Trophoblast cell (in vitro differentiated cells and primary cell): ENCODE measurements at places on chromosomes 11 and 22.

DNA sequence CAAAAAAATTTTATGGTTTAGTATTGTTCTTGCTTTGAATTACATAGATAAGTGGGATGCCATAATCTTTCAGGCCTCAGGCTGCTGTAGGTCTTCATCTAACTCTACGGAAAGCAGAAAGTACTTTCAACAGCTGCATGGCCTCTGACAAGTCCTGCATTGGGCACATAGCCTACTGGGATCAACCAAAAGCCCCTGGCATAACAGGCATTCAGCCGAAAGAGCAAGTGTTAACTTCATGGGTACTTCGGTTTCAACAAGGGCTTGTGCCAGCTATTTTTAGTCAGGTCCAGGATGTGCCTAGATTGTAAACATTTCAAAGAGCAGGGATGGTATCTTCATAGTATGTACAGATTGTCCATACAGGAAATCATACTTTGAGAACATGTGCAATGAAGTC is 3.1 kb downstream of the SLN start:
- DNase-seq, result no peak

GRCh38 chr22:29030618-29031226 is 30.9 kb downstream of the C22orf31 start:
- peak; percentile 28 for DNase-seq

GRCh38 chr22:19891317-19892256 is 36.9 kb upstream of the GNB1L start:
- peak; percentile 95 for DNase-seq

DNA sequence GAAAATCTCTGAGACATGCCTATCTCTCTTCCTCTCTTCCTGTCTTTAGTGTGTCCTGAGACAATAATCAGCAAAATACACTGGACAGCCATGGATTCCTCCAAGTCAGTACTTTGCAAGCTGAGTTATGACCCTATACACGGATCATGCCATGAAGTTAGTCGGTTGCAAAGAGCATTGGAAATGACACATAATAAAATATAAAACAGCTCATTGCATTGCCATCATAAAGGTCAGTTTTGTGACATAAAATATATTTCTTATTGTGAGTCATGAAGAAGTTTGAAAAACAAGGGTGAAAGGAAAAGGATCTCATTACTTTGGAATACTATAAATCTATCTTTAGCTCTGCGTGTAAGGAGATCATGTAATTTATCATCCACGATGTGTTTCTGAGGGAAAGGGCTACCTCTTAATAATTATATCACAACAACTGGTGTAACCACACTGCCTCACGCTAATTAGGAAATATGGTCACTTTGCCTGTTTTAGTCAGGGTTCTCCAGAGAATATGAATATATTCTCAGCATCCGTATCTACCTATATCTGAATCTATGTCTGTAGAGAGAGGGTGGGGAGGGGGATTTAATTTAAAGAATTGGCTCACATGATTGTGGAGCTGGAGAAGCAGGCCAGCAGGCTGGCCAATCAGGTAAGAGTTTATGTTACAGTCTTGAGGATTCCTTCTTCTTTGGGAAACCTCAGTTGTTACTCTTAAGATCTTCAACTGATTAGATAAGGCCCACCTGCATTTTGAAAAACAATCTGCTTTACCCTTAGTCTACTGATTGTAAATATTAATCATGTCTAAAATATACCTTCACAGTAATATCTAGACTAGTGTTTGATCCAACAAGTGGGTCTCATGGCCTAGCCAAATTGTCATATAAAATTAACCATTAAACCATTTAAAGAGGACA is 198.8 kb downstream of the FAT3 start:
- DNase-seq, result no peak

- DNase-seq, result no peak
Observed at GRCh38 chr11:109986488-109986887, 106.7 kb upstream of the ZC3H12C start.

DNA sequence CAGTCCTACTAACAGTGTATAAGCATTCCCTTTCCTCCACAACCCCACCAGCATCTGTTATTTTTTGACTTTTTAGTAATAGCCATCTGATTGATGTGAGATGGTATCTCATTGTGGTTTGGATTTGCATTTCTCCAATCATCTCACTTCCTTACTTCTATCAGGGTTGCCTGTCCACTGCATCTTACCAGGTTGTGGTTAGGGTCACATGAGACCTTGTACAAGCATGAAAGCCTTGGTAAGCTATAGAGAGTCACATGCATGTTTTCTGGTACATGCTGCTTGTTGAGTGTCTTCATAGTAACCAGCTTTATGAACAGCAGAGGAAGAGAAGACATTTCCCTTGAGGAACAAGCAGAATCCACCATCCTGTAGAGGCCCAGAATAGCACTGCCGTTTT is 102.9 kb upstream of the PAX6 start:
- no peak for DNase-seq

DNA sequence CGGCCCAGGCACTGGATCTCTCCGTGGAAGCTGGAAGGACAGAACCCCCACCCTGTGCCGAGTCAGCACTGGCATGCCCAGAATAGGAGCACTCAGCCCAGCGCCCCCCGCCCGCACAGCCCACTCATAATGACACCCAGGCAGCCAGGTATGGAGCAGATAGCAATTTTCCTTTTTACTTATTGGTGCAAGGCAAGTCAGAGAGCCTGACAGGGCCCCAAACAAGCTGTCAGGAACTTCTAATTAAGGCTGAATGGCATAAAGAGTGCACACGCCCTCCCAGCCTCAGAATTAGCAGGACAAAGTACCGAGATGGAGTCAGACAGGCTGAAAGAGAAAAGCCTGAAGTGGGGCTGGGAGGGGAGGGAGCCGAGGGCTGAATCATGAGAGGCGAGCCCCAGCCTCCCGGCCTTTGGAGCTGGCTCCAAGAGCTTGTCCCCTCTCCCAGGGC is 76.9 kb downstream of the DSCAML1 start:
- DNase-seq, result no peak

GRCh38 chr22:31938296-31938695 is 6.0 kb upstream of the YWHAH start:
- DNase-seq, result no peak

DNA sequence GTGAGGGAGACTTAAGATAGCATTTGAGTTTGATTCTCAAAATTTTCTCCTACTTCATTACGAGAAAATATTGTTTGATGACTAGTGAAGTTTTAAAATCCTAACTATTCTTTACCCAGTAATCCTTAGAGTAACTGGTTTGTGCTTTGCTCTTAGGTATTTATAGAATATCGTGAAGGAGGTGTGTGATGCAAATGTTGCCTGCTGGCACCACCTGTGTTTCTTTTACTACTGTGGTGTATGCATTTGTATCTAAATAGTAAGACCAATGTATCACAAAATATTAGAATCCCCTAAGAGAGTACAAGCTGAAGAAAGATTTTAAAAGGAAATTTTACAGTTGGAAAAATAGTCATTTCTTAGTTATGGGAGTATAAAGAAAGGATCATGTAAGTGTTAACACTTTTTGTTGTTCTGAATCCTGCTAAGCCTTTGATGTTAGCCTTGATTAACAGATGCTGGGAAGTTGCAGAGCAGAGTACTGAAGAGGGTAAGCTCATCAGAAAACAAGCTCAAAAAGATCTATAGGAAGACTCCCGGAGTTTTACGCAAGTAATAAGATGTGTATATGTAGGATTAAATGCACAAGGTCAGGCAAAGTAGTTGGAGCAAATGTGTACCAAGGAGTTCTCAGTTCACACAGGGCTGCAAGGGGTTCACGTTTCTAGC is 102.2 kb upstream of the SLC6A5 start:
- no peak for DNase-seq

DNA sequence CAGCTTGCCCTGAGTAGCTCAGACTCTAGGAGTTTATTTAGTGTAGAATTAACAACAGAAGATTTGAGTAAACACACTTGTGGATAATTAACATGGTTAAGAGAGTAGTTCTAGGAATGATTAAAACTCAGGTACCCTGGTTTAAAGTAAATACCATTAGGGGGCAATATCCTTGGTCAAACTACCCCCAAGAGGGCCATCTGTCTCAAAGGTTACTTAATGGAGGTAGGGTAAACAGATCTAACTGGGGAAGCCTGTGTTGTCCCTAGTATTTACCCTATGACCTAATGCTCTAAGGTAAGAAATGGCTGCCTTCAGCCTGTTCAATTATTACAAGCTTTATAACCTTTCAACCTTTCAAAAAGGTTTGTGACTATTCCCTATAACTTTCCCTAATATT is 10.6 kb upstream of the GLYATL1 start:
- no peak for DNase-seq

DNA sequence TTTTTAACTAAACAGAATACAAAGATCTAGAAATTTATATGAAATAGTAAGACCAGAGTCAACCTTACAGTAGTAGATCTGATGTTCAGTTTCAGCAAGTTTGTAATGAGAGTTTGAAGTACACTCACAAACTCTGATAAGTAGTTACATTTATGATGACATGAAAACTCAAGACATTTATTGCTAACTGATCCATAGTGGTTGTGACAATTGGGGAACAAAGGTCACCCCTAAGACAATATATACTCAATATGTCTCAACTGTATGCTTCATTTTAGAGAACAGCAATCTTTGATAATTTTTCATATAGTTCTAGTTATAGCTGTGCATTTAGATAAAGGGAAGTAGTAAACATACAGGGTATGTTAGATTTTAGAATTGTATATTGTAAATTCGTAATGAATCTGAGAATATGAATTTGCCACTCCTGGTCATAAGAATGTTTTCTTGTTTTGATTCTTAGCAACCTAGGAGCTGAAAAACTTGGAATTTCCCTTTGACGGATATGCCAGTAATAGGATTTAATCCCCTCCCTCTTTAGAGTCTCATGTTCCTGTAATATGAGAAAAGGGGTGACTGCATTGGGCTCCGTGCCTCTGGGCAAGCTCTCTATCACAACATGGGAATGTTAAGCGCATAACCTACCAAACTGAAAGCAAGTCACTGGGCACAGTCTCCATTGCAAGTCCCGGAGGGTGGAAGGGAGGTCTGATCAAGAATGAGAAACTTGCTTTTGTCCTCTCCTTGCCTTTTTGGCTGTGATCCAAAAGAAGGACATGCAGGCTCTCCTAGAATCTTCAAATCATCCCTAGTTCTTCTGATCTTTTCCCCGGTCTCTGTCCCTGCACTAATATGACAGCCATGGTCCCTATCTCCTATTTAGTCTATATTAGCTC is 11.4 kb downstream of the OR10D3 start:
- no peak for DNase-seq

DNA sequence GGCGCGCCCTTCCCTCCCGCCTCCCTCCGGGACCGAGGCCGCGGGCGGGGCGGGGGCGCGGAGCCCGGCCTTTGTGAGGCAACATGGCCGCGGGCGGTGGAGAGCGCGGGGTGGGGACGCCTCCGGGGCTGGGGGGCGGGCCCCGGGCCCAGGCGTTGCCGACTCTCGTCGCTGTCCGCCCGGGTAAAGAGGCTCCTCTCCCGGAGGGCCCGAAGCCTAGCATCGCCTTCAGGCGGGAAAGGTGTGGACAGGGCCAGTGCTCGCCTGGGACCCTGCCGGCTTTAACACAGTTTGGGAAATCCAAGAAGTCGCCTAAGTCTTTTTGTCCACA is 369 bp downstream of the DGCR8 start:
- peak; percentile 81 for DNase-seq

DNA sequence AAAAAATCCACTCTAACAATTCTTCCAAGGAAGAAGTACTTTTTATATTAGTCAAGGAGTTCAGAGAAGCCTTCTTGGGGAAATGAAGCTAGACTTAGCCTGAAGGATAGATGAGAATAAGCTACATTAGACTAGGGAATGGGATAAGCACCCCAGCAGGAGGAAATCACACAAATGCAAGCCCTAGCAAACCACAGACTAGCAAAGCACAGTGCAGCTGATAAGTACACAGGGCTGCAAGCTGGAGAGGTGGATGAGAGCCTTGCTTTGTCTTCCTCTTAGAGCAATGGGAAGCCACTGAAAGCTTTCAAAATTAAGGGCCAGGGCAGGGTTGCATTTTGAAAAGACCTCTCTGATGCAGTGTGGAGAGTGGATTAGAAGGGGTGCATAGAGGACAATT is 946.2 kb downstream of the LRRC4C start:
- no peak for DNase-seq

DNA sequence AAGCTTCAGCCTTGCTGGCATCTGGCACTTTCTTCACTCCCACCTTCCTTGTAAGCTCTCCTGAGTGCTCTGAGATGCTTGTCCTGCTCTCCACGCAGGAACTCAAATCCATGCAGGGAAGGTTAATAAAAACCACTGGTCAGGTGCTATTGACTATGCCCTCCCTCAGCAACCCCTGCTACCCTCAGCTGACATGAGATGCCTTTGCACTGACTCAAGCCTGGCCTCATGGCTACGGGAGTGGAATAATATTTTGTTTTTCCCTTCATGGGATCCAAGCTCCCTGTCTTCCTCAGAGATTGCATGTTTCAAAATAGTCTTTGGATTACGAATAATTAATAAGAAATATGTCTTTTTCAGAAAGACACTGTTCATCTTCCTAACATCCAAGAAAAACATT is 31.7 kb upstream of the ABCC8 start:
- DNase-seq, result peak; percentile 65

DNA sequence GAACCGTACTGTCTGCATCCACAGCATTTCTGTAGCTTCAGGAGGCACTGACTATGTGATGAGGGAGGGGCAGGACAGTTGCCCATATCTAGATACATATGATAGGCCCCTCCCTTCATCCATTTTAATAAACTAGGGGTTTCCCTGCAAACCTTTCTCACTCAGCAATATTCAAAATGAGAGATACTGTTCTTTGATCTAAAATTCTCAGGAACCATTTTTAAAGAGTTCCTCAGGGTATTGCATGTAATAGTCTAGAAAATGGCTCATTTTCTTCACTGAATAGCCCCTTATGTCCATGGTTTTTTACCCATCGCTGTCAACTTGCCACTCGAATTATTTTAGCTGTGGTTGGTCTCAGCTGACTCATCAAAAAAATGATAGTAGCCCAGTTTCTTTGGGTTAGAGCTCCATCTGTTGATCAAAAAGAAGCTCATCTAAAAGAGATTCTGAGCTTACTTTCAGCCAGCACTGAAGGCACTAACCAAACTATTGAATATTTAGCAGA is 37.0 kb upstream of the DNAJB7 start:
- DNase-seq, result no peak

GRCh38 chr11:128607819-128608218 is 20.5 kb upstream of the ETS1 start:
- DNase-seq, result no peak

- DNase-seq, result no peak
Observed at GRCh38 chr11:126920833-126921232, 79.7 kb downstream of the KIRREL3 start.
